Stimulated activated CD8-positive, alpha-beta memory T cell treated with anti-CD3 and anti-CD28 coated beads, Interleukin-15, amount 100 ng/mL, for 4 hours (primary cell): ENCODE measurements at places on chromosomes 3 and 15.

DNA sequence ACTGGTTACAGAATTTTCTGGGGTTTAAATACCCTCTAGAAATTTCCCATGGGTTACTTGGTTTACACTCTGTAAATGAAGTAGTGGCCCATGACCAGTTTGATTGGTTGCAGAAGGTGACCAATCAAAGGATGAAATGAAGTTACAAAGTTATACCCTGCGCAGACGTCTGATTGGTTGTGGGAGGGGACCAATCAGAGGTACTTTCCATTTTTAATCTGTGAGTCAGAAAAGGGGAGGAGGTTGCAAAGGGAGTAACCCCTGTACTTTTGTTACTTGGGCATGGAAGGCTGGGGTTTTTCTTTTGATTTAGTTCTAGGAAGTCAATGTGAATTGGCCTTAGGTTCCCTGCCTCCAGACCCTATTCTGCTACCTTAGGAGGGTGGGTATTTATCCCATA is 18.7 kb upstream of the APH1B start:
- DNase-seq: no peak

DNA sequence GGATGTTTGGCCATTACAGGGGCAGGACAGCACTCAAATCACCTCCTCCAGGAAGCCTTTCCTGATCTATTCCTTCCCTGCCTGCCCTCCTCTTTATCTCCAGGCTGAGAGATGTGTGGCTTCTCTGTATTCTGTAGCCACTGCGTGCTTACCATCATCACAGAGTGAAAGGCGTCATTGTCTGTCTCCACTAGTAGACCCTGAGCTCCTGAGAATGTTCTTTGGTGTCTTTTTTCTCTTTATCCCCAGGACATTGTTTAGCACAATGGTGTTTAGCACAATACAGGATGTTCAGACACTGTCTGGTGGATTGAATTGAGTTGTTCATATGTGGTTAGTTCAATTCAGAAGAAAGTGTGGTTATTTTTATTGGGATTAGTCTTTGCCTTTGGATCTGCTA is 26.2 kb upstream of the LARS2 start:
- DNase-seq: no peak

GRCh38 chr3:174425422-174425821 is 433.7 kb upstream of the NAALADL2 start:
- no peak for DNase-seq

DNA sequence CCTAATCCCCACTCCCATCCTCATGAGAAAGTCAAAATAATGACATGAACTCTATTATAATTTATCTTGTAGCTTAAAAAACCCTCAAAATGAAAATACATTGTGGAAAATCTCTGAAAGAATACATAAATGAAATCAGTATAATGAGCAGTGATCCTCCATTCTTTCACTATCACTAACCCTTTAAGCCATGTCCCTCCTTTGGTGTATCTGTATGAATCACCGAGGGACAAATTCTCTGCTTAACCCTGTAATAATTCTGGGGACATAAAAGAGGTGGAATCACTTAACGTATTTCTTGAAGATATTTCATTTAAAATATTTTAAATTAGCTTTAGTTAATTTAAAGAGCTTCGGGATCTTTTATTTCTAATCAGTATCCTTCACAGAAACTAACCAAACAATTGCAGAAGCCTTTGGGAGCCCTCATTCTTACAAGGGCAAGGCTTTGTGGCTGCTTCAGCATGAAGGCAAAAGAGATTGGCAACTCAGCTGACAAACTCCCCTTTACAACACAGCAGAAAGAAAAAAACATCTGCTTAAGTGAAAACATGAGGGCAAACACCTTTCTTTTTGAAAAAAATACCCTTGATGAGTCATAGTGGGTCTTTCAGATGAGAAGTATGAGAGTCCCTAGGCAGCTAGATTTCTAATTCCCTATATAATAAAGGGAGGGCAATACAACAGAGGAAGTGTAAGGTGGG is 44.0 kb upstream of the ALCAM start:
- no peak for DNase-seq

- DNase-seq: no peak
Observed at GRCh38 chr3:129837065-129837642, 56.4 kb downstream of the TMCC1 start.

DNA sequence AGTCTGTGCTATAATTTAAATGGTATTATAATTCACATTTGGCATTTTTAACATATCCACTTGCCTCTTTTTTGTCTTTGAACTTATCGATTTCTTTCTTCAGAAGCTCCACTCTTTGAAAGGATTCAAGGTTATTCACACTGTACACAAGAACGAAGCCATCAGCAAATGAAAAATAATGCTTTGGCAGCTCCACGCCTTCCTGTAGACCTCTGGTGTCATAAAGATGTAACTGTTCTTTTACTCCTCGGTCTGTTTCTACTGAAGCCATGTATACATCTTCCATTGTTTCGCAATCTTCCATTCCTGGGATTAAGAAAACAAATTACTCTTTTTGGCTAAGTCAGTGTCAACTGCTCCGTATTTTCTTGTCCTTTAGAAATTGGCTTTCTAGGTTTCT is 16.0 kb downstream of the NKIRAS1 start:
- DNase-seq: no peak

DNA sequence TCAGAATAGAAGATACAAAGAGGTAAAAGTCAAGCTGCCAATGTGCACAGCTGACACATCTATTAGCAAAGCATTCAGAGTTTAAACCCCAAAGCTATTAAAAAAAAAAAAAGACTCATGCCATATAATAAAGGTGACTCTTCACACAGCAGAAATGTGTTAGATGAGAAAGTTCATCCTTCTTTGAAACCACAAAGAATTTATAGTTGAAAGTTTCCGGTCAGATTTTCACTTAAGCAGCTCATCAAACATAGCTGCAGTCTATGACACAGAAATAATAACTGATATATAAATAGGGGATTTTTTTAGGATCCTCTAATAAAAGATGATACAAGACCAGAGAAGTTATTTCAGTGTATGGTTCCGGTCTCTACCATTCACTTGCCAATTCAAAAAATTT is 76.6 kb downstream of the WWTR1 start:
- no peak for DNase-seq

DNA sequence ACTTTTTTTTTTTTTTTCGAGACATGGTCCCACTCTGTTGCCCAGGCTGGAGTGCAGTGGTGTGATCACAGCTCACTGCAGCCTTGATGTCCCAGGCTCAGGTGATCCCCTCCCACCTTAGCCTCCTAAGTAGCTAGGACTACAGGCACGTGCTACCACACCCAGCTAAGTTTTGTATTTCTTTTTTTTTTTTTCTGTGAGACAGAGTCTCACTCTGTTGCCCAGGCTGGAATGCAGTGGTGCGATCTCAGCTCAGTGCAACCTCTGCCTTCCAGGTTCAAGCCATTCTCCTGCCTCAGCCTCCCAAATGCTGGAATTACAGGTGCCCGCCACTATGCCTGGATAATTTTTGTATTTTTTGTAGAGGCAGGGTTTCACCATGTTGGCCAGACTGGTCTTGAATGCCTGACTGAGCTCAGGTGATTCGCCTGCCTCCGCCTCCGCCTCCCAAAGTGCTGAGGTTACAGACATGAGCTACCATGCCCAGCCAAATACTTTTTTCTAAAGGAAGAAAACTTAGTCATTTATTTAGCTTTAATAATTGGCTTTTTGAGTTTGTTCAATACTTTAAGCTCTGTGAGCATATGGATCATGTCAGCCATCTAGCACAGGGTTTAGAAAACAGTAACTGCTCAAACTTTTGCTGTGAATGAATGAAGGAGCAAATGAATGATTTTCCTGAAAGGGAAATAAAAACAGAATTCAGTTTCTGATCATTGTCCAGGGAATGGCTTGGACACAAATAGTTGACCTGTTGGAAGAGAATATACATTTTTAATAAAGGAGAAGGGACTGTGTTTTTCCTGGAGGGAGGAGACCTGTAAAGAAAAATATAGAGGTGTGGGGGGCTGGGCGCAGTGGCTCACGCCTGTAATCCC is 26.0 kb downstream of the UBE2E1 start:
- no peak for DNase-seq

GRCh38 chr3:13876451-13877100 is 3.3 kb downstream of the WNT7A start:
- DNase-seq: no peak

- peak; percentile 50 for DNase-seq
Observed at GRCh38 chr3:195895861-195896360, 12.4 kb downstream of the TNK2 start.

DNA sequence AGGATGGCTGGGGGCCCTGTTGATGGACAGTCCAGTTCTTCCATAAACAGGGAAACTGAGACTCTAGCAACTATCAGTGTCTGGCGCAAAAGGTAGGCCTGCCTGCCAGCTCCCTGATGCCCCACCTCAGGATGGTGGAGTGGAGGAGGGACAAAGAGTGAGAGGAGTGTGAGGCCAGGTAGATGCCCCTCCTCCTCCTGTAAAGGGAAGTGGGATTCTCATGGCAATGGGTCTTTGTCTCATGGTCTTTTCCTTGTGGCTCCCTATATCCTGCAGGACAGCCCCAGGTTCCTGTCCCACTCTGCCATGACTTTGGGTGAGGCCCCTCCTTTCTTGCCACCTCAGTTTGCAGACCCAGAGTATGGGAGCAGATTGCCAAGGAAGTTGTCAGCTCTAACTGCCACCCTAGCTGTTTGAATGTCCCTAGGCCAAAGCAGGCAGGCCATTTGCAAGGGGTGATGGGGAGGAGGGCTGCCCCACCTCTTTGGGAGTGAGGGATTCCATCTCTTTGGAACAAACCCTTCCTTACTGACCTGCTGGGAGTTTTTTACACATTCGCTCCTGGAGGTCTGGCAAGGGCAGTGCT is 2.8 kb upstream of the DNAH1 start:
- no peak for DNase-seq

DNA sequence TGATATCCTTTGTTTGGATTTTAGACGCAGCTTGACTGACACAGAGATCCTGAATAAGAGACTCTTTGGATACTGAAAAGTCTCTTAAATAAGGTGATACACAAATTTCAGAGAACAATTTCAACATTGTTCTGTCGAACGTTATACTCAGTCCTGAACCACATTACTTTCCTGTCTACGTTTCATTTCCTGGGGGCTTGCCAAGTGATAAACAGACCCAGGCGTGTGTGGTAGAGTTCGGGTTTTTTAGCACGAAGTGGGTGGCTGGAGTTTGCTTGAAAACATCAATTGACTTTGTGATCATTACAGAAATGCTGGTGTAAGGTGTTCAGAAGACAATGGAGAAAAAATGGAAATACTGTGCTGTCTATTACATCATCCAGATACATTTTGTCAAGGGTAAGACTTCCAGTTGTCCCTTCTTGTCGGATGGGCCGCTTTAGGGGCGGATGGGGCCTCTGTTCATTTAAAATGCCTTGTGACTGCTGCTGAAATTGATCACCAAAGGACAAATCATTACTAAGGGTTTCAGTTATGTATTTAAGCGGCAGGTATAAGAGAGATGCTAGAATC is at the start of gene CD96:
CD96 (plus strand) TSS at position 287 of the 573 bp plus-strand sequence; CDS start at position 339, 52 bp downstream.
- peak; percentile 63 for DNase-seq

DNA sequence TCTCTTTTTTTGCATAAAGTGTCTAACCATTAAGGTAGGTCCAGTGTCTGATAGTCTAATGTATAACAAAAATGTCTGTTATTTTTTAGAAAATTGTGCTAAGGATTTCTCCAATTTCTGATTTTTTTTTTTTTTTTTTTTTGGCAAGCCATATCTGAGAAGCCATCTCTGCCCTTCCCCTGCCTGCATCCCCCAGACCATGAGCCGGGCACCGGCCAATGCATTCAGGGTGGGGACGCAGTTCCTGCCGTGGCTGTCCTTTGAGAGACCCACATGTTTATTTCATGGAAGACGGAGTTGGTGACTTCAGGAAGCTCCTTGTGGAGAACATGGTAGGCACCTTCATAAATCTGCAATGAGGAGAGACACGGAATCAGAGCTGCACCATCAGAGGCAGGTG is 19.2 kb downstream of the ABTB1 start:
- no peak for DNase-seq

GRCh38 chr15:81532001-81532400 is 158.0 kb upstream of the TMC3 start:
- DNase-seq: no peak

- no peak for DNase-seq
Observed at GRCh38 chr15:73183071-73183470, 130.8 kb downstream of the NEO1 start.

DNA sequence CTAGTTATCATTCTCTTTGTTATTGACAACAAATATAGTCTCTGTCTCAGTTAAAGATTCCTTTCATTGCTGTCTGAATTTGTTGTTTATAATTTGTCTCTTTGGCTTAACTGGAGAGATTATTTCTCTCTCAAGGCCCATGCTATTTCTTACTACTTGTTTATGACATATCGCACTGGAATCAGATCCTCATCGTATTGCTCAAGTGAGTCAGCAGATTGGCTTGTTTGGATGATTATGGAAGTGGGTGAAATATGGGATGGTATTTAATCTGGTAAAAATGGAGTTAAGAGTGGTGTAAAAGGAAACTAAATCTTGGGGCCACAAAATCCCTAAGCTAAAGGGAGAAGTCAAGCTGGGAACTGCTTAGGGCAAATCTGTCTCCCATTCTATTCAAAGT is 613.1 kb downstream of the SI start:
- DNase-seq: no peak

DNA sequence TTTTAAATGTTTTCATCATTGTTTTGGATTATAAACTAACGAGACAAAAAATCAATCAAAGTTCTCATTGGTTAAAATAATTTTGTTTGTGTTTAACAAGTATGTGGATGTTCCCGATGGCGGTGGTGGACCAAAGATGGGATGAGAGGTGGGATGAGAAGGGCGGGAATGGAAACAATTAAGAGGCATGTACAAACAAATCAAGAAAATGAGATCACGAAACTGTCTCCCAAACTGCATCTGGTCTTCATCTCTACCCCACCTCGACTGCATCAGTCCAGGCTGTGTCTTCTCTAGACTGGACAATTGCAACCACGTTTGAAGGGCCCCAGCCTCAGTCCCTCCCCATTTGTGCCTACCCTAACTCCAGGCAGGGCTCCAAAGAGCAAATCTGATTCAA is 56.1 kb downstream of the SLC12A8 start:
- no peak for DNase-seq

DNA sequence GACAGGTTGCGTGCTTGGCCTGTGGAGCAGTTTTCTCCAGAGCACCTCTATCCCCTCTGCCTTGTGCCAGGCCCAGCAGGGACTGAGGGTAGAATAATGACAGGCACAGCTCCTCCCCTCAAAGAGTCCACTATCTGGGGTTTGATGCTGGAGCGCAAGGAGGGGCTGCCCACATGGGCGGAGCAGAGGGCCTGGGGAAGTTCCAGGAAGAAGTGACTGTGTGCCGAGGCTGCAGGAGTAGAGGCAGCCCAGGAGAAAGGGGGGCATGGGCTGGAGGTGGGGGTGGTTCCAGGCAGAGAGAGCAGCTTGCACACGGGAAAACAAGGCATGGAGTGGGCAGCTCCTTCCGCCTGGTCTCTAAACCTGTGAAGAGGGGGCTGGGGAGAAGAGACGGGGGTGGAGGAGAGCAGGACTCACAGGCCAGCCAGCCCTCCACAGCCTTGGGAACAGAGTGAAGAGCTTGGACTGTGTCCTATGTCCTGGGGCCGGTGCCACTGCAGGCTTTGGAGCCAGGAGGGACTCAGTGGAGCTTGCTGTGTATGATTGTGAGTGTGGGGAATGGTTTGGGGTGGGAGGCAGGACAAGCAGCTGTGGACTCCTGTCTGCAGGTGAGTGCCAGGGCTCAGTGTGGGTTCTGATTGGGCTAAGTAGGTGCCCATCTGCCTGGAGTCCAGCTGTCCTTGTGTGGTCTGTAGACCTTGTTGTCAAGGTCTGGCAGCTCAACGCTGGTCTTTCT is 48.1 kb downstream of the APBA2 start:
- DNase-seq: no peak

- no peak for DNase-seq
Observed at GRCh38 chr3:10570196-10570946, 65.0 kb upstream of the ATP2B2 start.

GRCh38 chr15:79117442-79118204 is 27.0 kb upstream of the RASGRF1 start:
- DNase-seq: no peak
